ENCODE measurements at places on chromosomes 5 and 9. TPM values are rescaled to one million over a fixed set of nuclear protein-coding genes. Genes with fewer than 3 reads are reported as not detected.

Gene PRLR
- total RNA-seq = 0.30 TPM

DNA sequence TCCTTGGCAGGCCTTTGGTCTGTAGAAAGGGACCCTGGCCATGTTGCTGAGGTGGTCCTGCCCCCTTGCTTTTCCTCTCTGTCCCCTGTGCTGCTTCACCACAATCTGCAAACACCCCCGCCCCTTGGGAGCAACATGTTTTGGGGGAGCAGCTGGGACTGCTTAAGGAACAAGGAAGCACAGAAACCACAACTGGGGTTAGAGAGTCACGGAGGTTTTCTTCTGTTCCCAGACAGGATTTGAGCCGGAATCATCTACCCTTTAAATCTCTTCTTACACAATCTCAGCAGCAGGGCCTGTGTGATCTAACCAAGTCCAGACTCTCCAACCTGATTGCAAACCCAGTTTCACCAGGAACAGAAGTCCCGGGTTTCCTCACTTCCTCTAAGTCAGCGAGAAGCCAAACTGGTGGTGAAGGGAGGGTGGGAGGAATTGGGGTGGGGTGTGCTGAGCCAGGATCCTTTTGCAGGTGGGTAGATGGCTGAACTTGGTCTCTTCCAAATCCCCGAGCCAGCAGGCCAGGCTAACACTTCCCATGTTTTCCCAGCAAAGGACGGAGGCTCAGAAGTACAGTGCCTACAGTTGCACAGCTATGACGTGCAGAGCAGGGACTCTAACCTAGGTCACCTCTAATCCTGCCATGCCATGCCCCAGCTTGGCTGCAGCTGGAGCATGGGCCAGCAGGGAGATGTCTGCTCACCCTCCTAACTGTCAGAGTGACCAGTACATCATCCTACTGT lies 25.0 kb downstream of the SH3PXD2B start:
- DNase-seq = no peak

GRCh38 chr5:109707531-109707930 lies 17.8 kb downstream of the MAN2A1 start:
- no peak for DNase-seq

GRCh38 chr5:168362097-168362885 lies 70.8 kb downstream of the WWC1 start:
- DNase-seq = no peak

- no peak for DNase-seq
Measured at GRCh38 chr5:162796507-162796906, 640.9 kb upstream of the CCNG1 start.

Measured in cardiac septum (tissue), 1 donor.